Ascending aorta (tissue), 2 donors: ENCODE measurements at places on chromosomes 7 and 10.

GRCh38 chr10:13382703-13383398, 34.8 kb upstream of the SEPHS1 start:
- DNase-seq, result no peak
- no peaks in the 10 kb centered on the region for H3K27me3 ChIP-seq
- no peaks in the 10 kb centered on the region for H3K36me3 ChIP-seq
- peak overlapping the region; percentile 19 for H3K4me3 ChIP-seq
- H3K4me1 ChIP-seq, result no peaks in the 10 kb centered on the region
- H3K27ac ChIP-seq, result no peak overlapping the region

- H3K27ac ChIP-seq, result no peak overlapping the region
- H3K4me3 ChIP-seq, result no peak overlapping the region
- no peaks in the 10 kb centered on the region for H3K27me3 ChIP-seq
- peak; percentile 22 for DNase-seq
These were observed 111.3 kb upstream of the PPP2R2D start for GRCh38 chr10:131789516-131789915.

- H3K36me3 ChIP-seq, result no peaks in the 10 kb centered on the region
- H3K27ac ChIP-seq, result no peak overlapping the region
- no peak overlapping the region for H3K4me3 ChIP-seq
- H3K27me3 ChIP-seq, result no peaks in the 10 kb centered on the region
These were observed 397.8 kb downstream of the GFRA1 start for GRCh38 chr10:115875172-115875571.

DNA sequence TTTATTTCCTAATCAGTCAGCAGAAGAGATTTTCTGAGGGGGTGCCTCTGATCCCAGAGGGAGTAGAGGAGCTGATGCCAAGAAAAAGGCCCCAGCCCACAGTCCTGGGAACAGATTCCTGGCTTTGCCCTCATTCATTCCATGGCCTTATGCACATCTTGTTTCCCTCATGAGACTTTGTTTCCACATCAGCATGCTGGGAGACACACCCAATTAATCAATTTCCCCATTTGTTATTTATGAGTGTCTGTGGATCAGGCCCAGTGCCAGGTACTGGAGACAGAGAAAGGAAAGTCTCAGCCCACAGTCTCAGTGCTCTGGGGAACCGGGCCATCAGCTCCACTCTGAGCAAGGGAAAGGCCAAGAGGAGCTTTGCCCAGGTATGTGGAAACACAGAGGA, 496.2 kb upstream of the ZMIZ1 start:
- no peak for DNase-seq
- no peaks in the 10 kb centered on the region for H3K4me1 ChIP-seq
- no peaks in the 10 kb centered on the region for H3K36me3 ChIP-seq
- no peak overlapping the region for H3K4me3 ChIP-seq
- H3K27ac ChIP-seq, result no peak overlapping the region

DNA sequence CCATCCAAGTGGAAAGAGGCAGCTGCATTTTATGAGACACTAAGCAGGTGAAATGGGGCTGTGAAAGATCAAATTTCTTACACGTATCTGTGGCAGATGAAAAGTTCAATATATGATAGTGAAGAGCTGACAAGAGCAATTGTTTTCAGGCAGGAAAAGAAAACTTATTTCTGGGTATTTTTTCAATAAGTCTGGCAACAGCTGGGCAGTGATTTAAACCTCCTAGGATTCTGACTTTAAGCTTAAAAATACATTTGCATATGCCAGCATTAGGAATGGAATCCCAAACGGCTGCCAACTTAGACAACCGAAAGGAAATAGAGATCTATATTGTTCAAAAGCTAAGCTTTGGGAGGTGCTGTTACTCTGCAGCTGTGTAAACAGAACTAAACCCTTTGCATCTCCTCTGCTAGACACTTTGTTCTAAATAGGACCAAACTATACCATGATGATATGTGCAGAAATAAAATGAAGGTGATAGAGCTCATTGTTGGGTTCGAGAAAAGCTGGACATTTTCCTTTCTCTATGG, 26.1 kb downstream of the DYNC1I1 start:
- H3K36me3 ChIP-seq, result no peaks in the 10 kb centered on the region
- no peaks in the 10 kb centered on the region for H3K27me3 ChIP-seq
- no peak for DNase-seq
- H3K27ac ChIP-seq, result no peak overlapping the region
- H3K4me1 ChIP-seq, result no peaks in the 10 kb centered on the region
- H3K4me3 ChIP-seq, result no peak overlapping the region

- H3K27ac ChIP-seq, result no peak overlapping the region
- no peak overlapping the region for H3K4me3 ChIP-seq
- DNase-seq, result no peak
- no peaks in the 10 kb centered on the region for H3K27me3 ChIP-seq
- H3K36me3 ChIP-seq, result no peaks in the 10 kb centered on the region
- H3K4me1 ChIP-seq, result no peaks in the 10 kb centered on the region
These were observed 34.7 kb downstream of the GSDME start for GRCh38 chr7:24722386-24723177.

DNA sequence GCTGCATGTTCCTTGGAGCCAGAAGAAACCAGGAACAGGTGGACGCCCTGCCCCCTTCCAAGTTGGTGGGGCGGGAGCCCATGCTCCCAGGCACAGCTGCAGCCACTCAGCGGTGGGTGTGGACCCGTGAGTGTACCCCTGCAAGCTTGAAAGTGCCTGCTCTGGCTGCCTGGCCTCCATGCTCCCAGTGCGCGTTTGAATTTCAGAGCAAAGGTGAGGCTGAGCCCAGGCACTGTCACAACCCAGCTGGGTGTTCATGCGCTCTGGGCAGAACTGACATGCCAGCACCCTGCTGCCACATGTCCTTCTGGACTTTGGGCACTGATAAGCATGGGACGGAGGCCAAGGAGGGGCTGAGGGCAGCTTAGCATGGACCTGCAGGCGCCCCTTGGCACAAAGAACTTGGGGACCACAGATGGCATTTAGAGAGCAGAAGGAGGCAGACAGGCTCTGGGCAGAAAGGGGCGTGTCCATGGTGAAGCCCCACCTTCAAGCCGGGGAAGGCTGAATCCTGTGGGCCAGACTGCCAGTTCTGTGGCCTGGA, 402.0 kb upstream of the NRG3 start:
- H3K27me3 ChIP-seq, result no peaks in the 10 kb centered on the region
- H3K36me3 ChIP-seq, result no peaks in the 10 kb centered on the region
- H3K4me3 ChIP-seq, result no peak overlapping the region
- DNase-seq, result no peak
- H3K4me1 ChIP-seq, result no peaks in the 10 kb centered on the region

DNA sequence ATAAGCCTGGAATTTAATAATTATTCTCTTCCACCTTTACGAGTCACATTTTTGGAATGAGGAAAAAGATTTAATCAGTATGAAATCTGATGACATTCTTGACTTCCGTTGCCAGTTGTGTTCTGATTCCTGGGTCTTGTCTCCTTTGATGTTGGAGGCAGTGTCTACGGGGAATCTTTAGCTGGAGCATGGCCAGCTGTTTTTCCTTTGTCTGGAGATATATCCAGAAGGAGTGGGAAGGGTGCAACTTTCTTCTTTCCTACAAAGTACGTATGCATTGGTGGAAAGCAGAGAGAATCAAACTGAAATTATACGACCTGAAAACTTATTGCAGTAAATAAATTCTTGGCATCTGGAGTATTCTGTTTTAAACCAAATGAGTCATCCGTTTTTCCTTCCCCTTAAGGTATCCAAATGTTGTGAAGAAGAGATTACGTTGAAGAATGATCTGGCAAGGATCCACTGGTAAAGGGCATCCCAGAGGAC, 6.9 kb upstream of the GNG11 start:
- H3K36me3 ChIP-seq, result no peaks in the 10 kb centered on the region
- peaks cover 3% of the 10 kb centered on the region for H3K4me1 ChIP-seq
- no peak overlapping the region for H3K4me3 ChIP-seq
- no peaks in the 10 kb centered on the region for H3K27me3 ChIP-seq
- H3K27ac ChIP-seq, result no peak overlapping the region

- peaks cover 10% of the 10 kb centered on the region for H3K4me1 ChIP-seq
- no peaks in the 10 kb centered on the region for H3K27me3 ChIP-seq
- H3K27ac ChIP-seq, result peak overlapping the region; percentile 100
- no peaks in the 10 kb centered on the region for H3K36me3 ChIP-seq
These were observed 1.6 kb upstream of the CDK13 start for GRCh38 chr7:39948375-39948955.

DNA sequence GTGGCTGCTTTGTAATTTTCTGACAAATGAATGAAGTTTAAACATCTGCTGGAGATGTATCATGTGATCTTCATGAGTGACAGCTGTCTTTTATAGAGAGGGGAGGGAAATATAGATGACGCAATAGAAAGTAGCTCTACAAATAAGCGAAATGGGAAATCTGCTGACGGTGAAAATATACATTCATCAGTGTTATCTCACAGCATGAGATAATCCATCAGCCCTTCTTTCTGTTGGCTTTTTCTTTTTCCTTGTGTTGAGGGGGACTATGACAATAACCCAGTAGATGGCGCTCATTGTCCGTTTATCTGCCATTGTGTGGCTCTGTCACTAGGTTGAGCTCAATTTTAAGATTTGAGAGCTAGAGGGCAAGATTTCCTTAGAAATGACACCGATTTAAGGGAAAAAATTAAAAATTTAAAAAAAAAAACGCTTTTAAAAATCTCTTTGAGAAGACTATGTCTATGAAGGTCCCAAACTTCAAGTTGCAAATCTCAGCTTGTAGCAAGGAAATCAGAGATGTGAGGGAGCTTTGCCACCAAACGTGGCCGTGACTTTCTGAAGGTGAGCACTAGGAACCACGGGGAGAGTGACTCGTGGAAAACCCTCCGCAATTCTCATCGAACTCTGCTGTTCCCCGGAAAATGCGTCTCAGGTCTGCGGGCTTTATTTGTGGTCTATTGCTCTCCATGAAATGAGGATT, 114.6 kb upstream of the SFMBT2 start:
- H3K27me3 ChIP-seq, result no peaks in the 10 kb centered on the region
- DNase-seq, result no peak

DNA sequence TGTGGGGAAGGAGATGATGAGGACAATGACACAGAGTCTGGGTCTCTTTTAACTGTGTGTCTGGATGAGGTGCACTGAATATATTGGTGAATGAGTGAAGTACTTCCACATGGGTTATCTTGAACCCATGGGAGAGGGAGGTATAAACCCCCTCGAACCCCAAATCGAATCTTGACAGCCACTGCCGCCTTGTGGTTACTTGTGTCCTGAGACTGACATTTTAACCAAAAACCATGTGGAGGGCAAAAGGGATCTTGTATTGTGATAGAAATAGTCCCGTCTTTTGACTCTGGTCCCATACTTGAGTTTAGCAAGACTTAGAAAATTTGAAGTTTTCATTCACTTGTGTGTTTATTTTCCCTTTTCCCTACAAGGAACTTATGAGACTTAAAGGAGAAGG, 283.3 kb downstream of the PHTF2 start:
- no peaks in the 10 kb centered on the region for H3K36me3 ChIP-seq
- no peak overlapping the region for H3K27ac ChIP-seq
- no peaks in the 10 kb centered on the region for H3K27me3 ChIP-seq
- DNase-seq, result no peak
- H3K4me1 ChIP-seq, result no peaks in the 10 kb centered on the region

DNA sequence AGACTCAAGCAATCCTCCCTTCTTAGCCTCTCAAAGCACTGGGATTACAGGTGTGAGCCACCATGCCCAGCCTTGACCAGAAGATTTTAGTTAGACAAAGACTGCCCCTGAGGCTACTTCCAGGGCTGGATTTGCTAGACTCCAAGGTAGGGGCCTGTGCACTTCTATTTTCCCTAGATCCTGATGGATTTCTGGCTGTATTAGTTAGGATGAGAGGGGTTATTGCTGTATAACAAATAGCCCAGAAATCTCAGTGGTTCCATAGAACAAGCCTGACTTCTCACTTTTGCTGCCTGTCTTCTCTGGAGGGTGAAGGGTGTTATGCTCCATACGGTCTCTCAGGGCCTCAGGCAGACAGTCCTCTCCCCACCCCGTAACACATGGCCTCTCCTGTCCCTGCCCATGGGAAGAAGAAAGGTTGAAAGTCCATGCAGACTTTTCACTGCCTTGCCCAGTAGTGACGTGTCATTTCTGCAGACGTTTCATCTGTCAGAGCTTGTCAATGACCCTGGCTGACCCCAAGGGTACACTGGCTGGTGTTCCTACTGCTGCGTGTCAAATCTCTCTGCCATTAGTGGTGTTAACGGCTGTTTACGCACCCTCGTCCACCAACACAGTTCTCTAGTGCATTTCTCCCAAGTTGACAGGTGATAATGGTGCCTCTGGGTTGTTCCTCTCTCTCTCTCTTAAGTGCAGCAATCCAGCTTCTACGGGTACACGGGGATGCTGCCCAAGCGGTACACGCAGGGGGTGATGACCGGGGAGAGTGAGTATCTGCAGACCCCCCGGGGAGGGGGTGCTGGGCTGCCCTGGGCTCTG, 11.6 kb downstream of the SLC29A4 start:
- no peaks in the 10 kb centered on the region for H3K27me3 ChIP-seq
- no peak for DNase-seq
- H3K36me3 ChIP-seq, result no peaks in the 10 kb centered on the region
- H3K4me3 ChIP-seq, result no peak overlapping the region
- no peaks in the 10 kb centered on the region for H3K4me1 ChIP-seq

DNA sequence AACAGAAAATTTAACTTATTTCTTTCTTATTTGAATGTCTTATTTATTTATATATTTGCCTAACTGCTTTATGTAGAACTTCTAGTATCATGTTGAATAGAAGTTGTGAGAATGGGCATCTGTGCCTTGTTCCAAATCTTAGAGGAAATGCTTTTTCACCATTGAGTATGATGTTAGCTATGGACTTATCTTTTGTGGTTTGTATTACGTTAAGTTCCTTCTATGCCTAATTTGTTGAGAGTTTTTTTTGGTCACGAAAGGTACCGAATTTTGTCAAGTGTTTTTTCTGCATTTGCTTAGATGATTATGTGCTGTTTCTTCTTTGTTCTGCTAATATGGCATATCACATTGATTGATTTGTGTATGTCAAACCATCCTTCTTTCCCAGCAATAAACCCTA, 161.0 kb upstream of the TRIM24 start:
- H3K4me1 ChIP-seq, result no peaks in the 10 kb centered on the region
- DNase-seq, result no peak
- H3K4me3 ChIP-seq, result no peak overlapping the region
- no peaks in the 10 kb centered on the region for H3K36me3 ChIP-seq

GRCh38 chr10:29615195-29615594, 19.6 kb downstream of the SVIL start:
- H3K36me3 ChIP-seq, result no peaks in the 10 kb centered on the region
- no peak for DNase-seq
- H3K4me3 ChIP-seq, result no peak overlapping the region
- peaks cover 11% of the 10 kb centered on the region for H3K4me1 ChIP-seq
- H3K27me3 ChIP-seq, result no peaks in the 10 kb centered on the region
- H3K27ac ChIP-seq, result no peak overlapping the region

- no peaks in the 10 kb centered on the region for H3K27me3 ChIP-seq
- no peak overlapping the region for H3K4me3 ChIP-seq
- DNase-seq, result no peak
- no peak overlapping the region for H3K27ac ChIP-seq
These were observed 41.8 kb downstream of the BLNK start for GRCh38 chr10:96229568-96230030.
